Left lung (tissue), 14 donors: ENCODE measurements at places on chromosomes 12 and 14. TPM values are rescaled to one million over a fixed set of nuclear protein-coding genes. Genes with fewer than 3 reads are reported as not detected.

- no peaks in the 10 kb centered on the region for H3K27me3 ChIP-seq
- no peak overlapping the region for H3K27ac ChIP-seq
- H3K4me1 ChIP-seq = no peaks in the 10 kb centered on the region
- H3K36me3 ChIP-seq = no peaks in the 10 kb centered on the region
- no peak for DNase-seq
- H3K4me3 ChIP-seq = no peak overlapping the region
These were observed 26.2 kb downstream of the MEG3 start for GRCh38 chr14:100851946-100852620.

GRCh38 chr14:51697848-51698247 lies 46.1 kb downstream of the FRMD6 start:
- no peak overlapping the region for H3K4me3 ChIP-seq
- no peak overlapping the region for H3K27ac ChIP-seq
- no peaks in the 10 kb centered on the region for H3K27me3 ChIP-seq
- no peaks in the 10 kb centered on the region for H3K36me3 ChIP-seq
- DNase-seq = no peak

DNA sequence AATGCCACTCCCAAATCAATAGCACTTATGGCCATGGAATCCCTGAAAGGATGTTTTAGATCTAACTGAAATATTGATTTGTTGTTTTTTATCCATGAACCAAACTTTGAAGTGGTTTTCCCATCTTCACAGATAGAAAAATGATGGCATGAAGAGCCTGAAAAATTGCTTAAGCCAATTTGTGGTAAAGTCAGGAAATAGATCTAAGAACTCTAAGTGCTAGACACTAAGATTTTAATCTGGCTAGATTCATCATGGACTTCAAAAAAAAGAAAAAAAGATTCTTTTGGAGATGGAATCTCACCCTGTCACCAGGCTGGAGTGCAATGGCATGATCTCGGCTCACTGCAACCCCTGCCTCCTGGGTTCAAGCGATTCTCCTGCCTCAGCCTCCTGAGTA lies 45.0 kb upstream of the STRN3 start:
- no peak for DNase-seq
- no peaks in the 10 kb centered on the region for H3K27me3 ChIP-seq
- peaks cover 5% of the 10 kb centered on the region for H3K4me1 ChIP-seq
- peaks cover 3% of the 10 kb centered on the region for H3K36me3 ChIP-seq

- H3K4me3 ChIP-seq = no peak overlapping the region
- H3K36me3 ChIP-seq = peaks cover 62% of the 10 kb centered on the region
- H3K27ac ChIP-seq = no peak overlapping the region
- peak; percentile 76 for DNase-seq
These were observed 4.9 kb upstream of the CRIP2 start for GRCh38 chr14:105469456-105470349.

DNA sequence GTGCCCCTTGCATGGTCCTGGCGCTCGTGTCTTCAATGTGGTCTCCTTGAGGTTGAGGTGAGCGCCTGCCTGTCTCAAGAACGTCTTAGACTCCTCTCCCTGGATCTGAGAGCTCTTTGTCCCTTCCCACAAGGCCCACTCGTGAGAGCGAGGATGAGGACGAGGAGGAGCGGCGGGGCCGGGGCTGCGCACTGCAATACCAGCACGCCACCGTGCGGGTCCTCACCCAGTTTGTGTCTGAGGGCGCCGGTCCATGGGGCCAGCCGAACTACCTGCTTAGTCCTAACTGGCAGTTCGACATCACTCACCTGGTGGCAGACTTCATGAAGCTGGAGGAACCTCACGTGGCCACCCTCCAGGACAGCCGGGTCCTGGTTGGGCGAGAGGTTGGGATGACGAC lies 128.1 kb downstream of the SLC15A4 start:
- H3K36me3 ChIP-seq = no peaks in the 10 kb centered on the region
- H3K4me1 ChIP-seq = no peaks in the 10 kb centered on the region
- no peak for DNase-seq
- no peaks in the 10 kb centered on the region for H3K27me3 ChIP-seq
- H3K27ac ChIP-seq = no peak overlapping the region
- no peak overlapping the region for H3K4me3 ChIP-seq

DNA sequence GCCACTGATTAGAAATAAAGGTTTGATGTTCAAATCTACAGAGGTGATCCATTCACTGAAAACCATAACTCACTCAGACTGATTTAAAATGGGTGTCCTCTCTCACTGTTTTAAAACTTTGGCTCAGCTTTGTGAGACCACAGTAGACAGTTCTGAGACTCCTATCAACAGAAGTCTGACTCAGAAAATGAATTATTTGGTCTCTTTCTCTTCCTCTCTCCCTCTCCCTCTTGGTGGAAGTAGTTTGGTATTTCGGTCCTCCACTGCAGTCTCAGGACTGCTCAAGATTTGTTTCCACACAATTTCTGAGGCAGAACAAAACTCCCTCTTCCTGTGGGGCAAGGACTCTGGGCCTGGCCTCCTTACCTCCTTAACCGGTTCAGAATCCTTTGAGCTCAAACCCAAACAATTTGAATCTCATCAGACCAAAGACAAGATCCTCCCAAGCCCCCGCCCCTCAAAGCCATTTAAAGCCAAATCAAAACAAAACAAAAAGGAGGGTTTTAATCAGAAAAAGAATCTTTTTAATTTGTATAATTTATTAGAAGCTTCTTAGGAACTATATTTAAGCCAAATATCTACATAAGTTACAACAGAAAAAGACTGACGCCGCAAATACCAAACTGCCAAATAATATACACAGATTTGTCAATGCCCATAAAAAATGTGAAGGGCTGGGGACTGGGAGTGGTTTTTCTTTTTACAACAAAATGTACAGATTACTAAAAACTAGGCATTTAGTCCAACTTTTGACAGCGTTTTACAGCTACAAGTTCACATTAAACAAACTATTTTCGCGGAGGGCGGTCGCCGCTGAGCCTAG lies 3.9 kb downstream of the NKX2-1 start:
- H3K36me3 ChIP-seq = no peaks in the 10 kb centered on the region
- DNase-seq = no peak
- peak overlapping the region; percentile 38 for H3K4me3 ChIP-seq

DNA sequence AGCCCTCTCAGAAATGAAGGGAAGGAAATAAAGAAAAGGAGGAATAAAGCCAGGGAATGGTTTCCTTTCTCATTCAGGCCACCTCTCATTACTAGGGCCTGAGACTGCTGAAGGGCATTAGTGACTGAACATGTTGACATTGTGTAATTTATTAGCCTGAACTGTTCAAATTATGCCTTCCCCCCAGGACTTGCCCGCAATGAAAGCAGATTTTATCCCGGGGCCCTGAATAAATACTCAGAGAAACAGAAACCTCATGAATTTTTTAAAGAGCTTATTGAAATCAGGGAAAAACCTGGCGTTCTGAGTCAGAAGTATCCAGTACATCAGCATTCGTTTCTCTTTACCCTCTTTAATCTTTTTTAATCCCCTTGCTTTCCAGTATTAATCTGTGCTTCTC lies 35.9 kb upstream of the WSCD2 start:
- H3K4me3 ChIP-seq = no peak overlapping the region
- no peaks in the 10 kb centered on the region for H3K4me1 ChIP-seq
- DNase-seq = no peak
- peaks cover 60% of the 10 kb centered on the region for H3K27me3 ChIP-seq
- H3K27ac ChIP-seq = no peak overlapping the region

- no peaks in the 10 kb centered on the region for H3K4me1 ChIP-seq
- H3K4me3 ChIP-seq = no peak overlapping the region
- no peaks in the 10 kb centered on the region for H3K36me3 ChIP-seq
- H3K27me3 ChIP-seq = no peaks in the 10 kb centered on the region
- H3K27ac ChIP-seq = no peak overlapping the region
These were observed 101.7 kb upstream of the PARP11 start for GRCh38 chr12:3974883-3975282.

- H3K27me3 ChIP-seq = peaks cover 55% of the 10 kb centered on the region
- no peak overlapping the region for H3K27ac ChIP-seq
- no peak overlapping the region for H3K4me3 ChIP-seq
- H3K36me3 ChIP-seq = no peaks in the 10 kb centered on the region
- H3K4me1 ChIP-seq = peaks cover 18% of the 10 kb centered on the region
- DNase-seq = no peak
These were observed 2.6 kb upstream of the RASAL1 start for GRCh38 chr12:113137861-113138783.

GRCh38 chr12:110508071-110508586 lies 6.0 kb downstream of the RAD9B start:
- H3K36me3 ChIP-seq = no peaks in the 10 kb centered on the region
- DNase-seq = no peak
- H3K27ac ChIP-seq = no peak overlapping the region
- H3K4me3 ChIP-seq = no peak overlapping the region
- H3K4me1 ChIP-seq = peaks cover 5% of the 10 kb centered on the region

GRCh38 chr12:1305063-1305434 lies 289.3 kb downstream of the FBXL14 start:
- peaks cover 42% of the 10 kb centered on the region for H3K4me1 ChIP-seq
- peak overlapping the region; percentile 39 for H3K27ac ChIP-seq
- no peaks in the 10 kb centered on the region for H3K27me3 ChIP-seq
- no peak for DNase-seq

GRCh38 chr14:53190938-53191337 lies 37.8 kb upstream of the DDHD1 start:
- H3K27ac ChIP-seq = no peak overlapping the region
- no peaks in the 10 kb centered on the region for H3K4me1 ChIP-seq
- no peak for DNase-seq

RHOJ gene
- total RNA-seq = 21.5 TPM

KANSL2 gene
- 30.6 TPM for total RNA-seq

RFX4 gene
- total RNA-seq = not detected

TSPAN19 gene
- total RNA-seq = not detected

SPATS2 gene
- total RNA-seq = 21.3 TPM

HOXC4 gene
- 0.99 TPM for total RNA-seq
